ENCODE measurements at places on chromosomes 5 and 9.

DNA sequence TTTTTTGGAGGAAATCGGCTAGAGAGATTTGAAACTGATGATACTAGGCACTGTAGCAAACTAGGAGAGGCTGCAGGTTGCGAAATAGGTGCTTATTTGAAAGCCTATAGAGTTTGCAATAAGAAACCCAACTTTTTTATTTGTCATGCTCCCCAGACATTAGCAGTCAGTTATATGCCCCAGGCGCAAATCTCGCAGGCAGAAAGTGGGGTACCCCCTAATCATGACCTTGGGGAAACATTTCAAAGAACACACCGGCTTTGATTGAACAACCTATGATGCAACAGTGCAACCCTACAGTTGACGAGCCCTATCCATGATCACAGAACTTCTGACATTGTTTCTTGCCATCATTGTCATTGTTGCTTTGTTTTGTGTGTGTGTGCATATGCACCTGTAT is 510.5 kb downstream of the RAB3C start:
- DNase-seq, result no peak

DNA sequence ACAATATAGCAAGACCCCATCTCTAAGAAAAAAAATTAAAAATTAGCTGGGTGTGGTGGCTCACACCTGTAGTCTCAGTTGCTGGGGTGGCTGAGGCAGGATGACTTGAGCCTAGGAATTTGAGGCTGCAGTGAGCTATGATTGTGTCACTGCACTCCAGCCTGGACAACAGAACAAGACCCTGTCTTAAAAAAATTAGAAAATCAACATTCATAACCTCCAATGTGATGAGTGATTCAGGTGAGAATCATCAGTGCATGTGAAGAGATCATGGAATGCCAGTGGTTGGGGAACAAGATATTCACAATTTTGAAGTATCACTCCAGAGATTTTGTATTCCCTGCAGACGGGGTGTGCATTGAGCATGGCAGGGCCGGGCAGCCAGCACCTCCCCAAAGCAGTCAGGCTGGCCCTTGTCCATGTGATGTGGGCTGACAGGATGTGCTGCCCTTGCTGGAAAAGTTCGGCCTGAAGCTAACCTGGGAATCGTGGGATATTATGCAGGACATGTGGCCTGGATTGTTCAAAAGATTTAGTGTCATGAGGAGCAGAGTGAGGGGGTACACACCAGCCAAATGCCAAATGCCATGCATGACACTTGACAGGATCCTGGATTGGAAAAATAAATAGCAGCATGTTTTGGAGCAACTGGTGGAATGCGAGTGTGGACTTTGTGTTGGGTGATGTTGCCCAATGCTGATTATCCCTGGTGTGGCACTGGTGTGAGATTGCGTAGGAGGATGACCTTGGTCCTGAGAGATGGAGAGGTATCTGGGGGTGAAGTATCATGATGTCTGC is 189.0 kb downstream of the RGS3 start:
- DNase-seq, result no peak

GRCh38 chr5:135705941-135706466 is 127.2 kb upstream of the CXCL14 start:
- no peak for DNase-seq

- DNase-seq, result no peak
These were observed 306.3 kb downstream of the TLE4 start for GRCh38 chr9:79877943-79878602.

DNA sequence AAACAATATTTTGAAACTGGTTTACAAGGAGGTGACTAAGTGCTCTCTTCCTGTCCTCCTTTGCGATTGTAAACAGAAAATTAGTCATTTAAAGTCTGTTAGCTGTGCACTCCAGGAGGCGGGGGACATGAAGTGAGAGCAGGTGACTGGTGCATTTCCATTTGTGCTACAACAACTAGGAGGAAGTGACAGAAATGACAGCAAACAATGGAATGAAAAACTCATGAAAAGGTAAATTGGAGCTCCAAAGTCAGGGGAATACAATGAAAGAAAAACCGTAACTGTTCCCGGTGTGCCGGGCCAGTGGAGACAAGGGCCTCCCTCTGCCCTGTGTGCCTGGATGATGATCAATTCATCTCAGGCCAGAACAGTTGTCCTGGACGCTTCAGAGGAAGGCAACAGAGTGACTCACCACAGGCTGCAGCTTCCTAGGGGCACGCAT is 439.9 kb downstream of the GADD45G start:
- DNase-seq, result peak; percentile 7

- DNase-seq, result no peak
These were observed 127.9 kb downstream of the ADAMTS2 start for GRCh38 chr5:179217356-179217755.

- no peak for DNase-seq
These were observed 348.0 kb downstream of the NPR3 start for GRCh38 chr5:33059081-33059480.

- no peak for DNase-seq
These were observed 170.6 kb downstream of the SEMA6A start for GRCh38 chr5:116404016-116404415.

DNA sequence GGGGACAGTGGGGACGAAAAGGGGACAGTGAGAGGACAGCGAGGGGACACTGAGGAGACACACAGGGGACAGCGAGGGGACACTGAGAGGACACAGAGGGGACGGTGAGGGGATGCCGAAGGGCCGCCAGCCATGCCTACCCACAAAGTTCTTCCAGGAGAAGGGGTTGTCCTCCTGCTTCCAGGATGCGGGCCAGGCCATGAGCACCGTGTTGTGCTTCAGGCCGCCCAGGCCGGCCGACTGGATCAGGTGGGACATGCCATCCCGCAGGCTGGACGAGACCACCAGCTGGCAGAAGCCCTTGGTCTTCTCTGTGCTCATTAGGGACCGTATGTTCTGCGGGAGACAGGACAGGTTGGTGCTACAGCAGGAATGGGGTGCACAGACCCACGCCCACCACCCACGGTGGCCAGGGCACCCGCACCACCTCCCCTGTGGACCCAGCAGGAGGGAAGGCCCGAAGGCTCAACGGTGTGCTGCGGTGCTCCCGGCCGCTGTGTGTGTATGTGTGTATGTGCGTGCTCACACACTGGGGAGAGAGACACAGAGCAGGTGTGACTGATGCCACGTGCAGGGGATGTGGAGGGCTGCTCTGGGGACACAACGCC is 46.6 kb downstream of the SLC12A7 start:
- no peak for DNase-seq

DNA sequence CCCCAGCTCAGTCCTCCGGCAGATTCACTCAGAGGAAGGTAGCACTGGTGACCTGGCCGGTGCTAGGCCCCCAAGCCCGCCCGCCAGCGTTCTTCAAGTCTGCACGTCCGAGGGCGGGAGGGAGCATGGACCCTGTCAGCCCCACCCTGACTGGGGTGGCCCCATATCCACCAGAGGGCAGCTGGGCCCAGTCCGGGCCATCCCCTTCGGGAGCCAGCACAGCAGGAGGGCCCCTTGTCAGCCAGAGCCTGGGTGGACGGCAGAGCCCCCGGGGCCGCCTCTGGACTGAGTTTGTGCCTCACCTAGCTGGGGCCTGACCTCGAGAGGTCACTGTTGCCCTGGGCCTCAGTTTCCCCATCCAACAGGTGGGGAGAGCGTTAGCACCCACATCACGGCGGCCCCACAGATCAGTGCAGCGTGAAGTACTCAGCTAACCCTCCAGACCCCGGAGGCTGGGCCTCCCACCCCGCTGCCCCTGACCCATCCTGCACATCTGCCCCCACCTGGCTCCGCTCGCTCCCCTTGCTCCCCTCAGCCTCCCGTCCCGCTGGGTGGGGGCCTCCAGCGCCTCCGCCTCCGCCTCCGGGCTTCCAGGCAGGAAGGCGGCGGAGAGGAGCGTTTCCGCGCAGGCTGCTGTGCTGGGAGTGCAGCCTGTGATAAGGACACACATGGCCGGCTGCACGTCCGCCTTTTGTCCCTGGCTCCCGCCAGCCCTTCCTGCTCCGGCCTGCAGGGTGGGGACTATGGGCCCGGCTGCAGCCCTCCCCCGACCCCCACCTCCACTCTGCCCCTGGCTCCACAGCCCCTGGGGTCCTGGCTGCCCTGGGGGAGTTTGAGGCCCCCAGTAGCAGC is 16.6 kb upstream of the EGFL7 start:
- no peak for DNase-seq

DNA sequence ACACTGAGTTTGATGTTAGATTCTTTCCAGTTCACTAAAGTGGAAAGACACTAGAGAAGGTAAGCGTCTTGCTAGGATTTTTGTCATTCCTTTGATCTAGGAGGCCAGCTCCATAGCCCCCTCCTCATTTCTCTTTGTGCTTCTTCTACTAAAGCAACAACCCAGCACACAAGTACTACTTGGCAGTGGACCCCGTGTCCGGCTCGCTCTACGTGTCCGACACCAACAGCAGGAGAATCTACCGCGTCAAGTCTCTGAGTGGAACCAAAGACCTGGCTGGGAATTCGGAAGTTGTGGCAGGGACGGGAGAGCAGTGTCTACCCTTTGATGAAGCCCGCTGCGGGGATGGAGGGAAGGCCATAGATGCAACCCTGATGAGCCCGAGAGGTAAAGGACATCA is 76.6 kb upstream of the WWC1 start:
- no peak for DNase-seq

- DNase-seq, result no peak
These were observed 63.0 kb upstream of the GNA14 start for GRCh38 chr9:77710965-77711648.

DNA sequence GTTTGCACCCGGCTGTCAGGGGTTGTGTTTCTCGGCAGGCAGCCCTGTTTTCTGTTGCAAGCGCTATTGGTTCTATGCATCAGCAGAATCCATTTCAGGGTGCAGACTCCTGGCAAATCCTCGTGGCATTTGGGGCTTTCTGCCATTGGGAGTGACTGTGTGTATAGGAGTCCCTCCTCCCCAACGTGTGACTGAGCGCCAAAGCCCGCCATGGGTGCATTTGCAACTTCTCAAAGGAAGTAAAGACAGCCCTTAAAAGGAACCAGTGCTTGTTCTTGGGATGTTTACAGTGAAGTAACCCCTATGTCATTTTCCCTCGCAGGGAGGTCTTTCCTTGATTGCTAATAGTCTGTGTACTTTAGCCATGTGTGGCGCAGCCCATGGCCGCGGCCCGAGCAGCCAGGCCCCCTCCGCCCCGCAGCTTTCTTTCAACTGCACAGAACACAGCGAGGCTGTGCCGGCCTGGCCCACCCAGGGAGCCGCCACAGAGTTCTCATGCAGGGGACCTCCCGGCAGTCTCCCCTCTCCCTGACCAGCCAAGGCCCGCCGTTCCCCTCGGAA is 175.6 kb downstream of the HSD17B3 start:
- no peak for DNase-seq

DNA sequence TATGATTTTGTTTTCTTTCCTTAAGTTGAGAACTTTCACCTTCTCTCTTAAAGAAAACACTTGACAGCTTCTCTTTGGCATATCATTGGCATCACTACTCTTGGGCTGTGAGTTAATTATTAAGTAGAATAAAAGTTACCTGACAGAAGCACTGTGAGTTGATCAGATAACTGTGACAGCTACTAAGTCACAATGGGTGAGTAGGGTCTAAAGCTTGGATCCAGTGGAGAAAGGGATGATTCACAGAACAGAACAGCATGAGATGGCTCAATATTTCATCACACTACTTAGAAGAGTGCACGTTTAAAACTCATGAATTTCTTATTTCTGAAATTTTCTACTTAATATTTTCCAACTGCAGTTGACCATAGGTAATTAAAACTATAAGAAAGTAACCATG is 268.5 kb upstream of the NMUR2 start:
- no peak for DNase-seq
